ENCODE measurements at places on chromosomes 5 and 9.
A peak's percentile ranks its signal among the peaks of the same experiment; 100 is the strongest.

DNA sequence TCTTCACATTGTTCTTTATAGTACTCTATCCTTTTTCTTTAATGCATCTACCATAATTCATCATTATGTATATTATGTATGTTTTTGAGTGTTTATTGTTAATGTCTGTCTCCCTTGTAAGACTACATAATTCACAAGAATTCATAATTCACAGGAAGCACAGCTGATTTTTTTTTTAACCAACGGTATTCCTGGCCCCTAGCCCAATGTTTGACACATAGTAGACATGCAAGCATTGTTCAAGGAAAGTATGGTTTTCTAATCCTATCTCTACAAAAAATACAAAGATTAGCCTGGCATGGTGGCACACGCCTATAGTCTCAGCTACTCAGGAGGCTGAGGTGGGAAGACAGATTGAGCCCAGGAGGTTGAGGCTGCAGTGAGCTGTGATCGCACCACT lies 160.6 kb downstream of the PPP2R2B start:
- DNase-seq, result no peak

GRCh38 chr5:181221105-181221791 lies 1.8 kb upstream of the TRIM41 start:
- DNase-seq, result no peak

GRCh38 chr9:93585259-93585658 lies 8.9 kb downstream of the PHF2 start:
- DNase-seq, result no peak

DNA sequence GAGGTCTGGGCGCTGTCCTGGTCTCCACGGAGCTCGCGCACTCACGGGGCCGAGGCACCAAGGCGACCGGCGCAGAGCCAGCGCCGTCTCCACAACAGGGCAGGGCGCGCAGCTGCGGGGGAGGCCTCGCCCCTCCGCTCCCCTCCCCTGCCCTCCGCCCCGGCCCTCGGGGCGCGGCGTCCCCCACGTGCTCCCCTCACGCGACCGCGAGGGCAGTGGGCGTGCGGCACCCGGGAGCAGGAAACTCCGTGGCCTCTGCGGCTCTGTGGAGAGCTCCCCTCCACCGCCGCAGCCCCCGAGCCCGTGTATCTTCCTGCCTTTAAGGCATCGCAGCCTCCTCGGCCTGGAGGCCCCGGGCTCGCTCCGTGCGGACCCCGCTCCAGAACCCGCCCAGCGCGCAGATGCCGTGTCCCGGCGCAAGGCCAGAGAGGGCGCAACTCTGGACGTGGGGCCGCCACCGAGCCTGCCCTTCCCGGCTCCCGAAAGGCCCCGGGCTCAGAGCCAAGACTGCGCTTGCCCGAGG lies 708 bp upstream of the TUBB4B start:
- DNase-seq, result peak; percentile 46

DNA sequence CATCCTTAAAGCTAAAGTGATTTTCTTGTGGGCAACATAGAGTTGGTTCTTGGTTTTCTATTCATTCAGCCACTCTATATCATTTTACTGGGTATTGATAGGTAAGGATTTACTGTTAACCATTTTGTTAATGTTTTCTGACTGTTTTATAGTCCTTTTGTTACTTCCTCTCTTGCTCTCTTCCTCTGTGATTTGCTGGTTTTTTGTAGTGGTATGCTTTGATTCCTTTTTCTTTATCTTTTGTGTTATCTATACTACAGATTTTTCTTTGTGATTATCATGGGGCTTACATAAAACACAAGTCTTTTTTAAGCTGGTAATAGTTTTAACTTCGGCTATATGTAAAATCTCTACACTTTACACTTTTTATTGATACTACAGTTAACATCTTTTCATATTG lies 43.3 kb downstream of the CREBRF start:
- no peak for DNase-seq

DNA sequence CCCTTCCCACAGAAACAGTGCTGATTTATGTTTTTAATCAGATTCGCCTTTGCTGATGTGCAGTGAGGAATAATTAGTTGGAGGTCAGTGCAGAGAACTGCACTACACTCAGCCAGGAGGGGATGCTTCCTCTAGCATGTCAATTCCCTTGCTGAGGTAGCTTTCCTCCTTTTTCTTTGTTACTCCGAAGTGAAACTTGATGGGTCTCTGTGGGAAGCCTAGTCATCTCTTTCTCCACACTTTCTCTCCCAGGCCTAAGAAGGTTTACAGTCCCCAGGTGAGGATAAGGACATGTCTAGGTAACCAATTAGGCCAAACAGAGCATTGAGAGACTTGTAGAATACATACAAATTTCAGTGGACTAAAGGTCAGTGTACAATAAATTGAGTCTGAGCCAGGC lies 461.8 kb downstream of the KIF4B start:
- DNase-seq, result no peak

DNA sequence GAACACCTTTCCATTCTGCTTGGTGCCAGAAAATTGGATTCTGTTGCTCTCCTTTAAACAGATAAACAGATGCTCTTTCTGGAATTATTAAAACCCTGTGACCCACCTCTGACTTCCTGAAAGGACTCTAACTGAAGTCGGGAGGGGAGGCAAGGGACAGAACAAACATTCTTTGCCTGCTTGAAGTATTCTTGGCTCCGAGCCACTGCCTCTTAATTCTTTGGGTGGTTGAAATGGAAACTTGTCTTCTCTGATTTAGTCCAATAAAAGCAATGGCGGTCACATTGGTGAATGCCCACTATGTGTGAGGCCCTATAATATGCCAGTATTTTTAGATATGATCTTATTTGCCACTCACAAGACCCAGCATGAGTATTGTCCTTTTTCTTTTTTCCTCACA lies 236.8 kb downstream of the SLIT3 start:
- DNase-seq, result no peak

DNA sequence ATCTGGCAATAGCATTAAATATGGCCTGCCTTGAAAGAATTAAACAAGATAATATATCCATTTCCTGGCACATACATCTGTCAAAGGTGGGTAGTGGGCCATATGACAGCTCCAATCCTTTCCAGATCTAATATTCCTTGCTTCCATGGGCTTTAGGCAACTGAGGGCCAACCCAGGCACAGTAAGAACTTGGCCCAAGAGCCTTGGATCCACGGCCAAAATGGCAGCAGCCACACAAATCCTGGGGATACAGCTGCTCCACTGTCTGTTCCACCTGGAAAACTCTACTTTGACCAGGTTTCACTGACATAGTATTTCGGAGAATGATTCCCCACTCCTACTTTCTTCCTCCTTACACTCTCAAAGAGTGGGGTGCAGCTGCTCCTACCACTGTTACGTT lies 13.3 kb downstream of the HAVCR1 start:
- no peak for DNase-seq

GRCh38 chr5:82244854-82245635 lies 33.1 kb downstream of the RPS23 start:
- DNase-seq, result no peak

- no peak for DNase-seq
Observed at GRCh38 chr9:77018058-77018968, 1.1 kb upstream of the FOXB2 start.

DNA sequence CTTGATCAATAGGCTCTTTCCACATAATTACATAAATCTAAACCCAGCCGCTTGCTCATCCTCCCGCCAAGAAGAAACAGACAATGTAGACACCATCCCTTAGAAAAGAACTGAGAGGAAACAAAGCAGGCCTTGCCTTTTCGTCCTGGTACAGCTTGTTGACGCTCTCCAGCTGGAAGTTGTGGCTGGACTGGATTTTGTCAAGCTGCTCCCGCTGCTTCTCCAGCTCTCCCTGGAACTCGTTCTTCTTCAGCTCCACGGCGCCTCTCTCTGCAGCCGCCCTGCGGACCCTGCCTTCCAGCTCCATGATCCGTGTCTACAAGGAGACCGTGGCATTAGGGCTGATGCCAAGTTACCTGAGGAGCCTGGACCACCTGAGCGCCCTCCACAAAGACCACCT lies 22.1 kb downstream of the GOLM1 start:
- no peak for DNase-seq

DNA sequence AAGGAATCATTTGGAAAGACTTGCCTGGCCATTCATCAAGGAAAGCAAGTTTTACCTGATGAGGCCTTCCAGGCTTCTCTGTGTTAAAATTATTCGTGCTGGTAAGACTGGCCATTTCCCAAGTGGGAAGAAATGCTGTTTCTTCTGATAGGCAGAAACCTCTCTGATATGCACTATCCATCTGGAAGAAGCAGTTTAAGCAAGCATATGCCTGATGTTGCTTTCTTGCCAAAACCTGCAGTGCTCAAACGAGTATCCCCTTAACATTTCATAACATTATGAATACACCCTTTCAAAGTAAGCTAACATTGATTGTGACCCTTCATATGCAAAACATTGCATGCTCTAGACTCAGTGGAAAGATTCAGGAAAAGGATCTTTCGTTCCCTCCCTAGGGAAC lies 36.0 kb upstream of the PRLR start:
- DNase-seq, result no peak

- DNase-seq, result no peak
Observed at GRCh38 chr9:69425136-69425801, 100.3 kb downstream of the ENTREP1 start.

DNA sequence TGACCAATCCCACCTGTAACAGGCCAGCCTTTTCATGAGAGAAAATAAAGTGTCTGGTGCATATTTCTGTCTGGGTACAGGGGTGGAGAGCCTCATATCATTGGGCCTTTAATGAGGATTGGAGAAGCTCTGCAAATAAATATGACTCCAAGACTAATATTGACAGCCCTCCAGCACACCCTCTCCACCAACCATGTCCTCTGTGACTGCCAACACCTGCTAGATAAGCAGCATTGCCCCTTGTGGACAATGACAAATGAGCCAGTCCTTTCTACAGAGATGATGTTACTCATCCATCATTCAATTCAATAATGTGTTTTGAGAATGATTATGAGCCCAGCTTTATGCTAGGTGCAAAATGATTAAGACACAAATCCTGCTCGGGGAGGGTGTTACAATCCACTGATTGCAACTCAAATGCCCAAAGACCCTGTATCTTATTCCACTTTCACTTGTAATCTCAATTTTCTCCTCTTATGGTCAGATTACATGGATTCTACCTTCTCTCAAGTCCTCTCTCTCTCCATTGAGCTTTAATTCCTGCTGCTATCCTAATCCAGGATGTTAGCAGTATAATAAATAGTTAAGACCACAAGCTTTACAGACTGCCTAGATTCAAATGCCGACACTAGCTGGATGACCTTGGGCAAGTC lies 2.1 kb upstream of the GFRA3 start:
- DNase-seq, result no peak

GRCh38 chr5:102623329-102624065 lies 124.7 kb upstream of the SLCO6A1 start:
- no peak for DNase-seq

- no peak for DNase-seq
Observed at GRCh38 chr5:138985256-138985655, 110.1 kb upstream of the LRRTM2 start.

- no peak for DNase-seq
Observed at GRCh38 chr5:173581408-173582215, 34.8 kb downstream of the BOD1 start.

- DNase-seq, result peak; percentile 22
Observed at GRCh38 chr5:36240779-36241630, 720 bp downstream of the NADK2 start.

GRCh38 chr5:167582283-167582682 lies 709.2 kb upstream of the WWC1 start:
- no peak for DNase-seq

DNA sequence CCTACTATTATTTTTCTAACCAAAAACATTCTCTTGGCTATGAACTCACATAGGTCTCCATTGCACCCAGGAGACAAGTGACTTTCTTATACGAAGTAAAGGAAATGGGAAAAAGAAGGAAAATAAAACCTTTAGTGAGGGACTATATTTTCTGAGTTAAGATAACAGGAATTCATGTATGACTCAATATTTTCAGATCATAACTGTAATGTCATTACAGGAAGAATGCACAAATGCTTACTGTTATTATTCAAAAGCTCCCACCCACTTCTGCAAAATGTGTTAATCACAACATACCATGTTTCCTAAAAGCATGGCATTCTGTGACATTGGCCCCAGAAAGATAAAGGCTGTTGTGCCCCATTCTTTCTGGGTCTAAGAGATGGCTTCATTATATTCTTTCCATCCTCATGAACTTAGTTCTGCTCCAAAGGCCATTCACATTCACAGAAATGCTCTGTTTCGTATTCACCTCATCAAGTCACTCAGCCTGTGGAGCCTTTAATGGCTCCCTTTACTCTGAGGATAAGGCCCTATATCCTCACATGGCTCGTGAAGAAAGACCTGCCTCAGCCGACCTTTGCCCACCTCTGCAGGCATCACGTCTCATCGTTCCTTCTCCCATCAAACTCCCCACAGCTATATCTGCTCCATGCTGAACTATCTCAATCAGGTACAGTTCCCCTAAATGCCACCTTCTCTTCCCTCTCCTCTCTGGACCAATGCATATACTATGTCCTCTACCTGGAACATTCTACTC lies 77.0 kb downstream of the ABCA1 start:
- DNase-seq, result no peak

- no peak for DNase-seq
Observed at GRCh38 chr9:95874989-95875304, 544 bp upstream of the ERCC6L2 start.

DNA sequence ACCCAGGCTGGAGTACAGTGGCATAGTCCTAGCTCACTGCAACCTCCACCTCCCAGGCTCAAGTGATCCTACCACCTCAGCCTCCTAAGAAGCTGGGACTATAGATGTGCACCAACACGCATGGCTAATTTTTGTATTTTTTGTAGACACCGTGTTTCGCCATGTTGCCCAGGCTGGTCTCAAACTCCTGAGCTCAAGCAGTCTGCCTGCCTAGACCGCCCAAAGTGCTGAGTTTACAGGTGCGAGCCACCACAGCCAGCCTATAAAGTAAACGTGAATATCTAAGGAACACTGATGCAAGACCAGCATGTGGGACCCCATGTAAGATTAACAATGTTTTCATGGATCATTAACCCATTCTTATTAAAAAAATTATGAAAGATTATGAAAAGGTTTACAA lies 15.9 kb downstream of the ANXA2R start:
- DNase-seq, result no peak

DNA sequence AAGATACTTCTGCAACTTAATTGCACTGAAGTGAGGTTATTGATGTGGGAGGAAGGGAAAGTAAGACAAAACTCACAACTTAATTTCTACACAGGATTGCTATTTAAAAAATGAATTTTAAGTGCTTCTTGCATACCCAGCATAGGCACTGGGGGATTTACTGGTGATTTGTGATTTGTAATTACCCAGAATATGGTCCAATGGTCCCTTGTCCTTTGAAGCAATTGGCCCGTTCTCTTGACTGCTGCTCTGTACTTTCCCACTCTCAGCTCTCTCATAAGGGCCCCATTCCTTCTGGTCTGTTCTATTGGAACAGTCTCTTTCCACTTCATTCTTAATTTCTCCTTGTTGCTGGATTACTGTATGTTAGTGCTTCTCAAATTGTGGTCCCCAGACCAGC lies 75.4 kb upstream of the SPATA31D4 start:
- DNase-seq, result no peak

Measured in NCI-H1048 (cell line).